Transverse colon (tissue), 4 donors: ENCODE measurements at places on chromosomes 6 and 20. TPM values are rescaled to one million over a fixed set of nuclear protein-coding genes. Genes with fewer than 3 reads are reported as not detected.

GRCh38 chr20:62412194-62413024 is 5.3 kb upstream of the CABLES2 start:
- no peaks in the 10 kb centered on the region for H3K27me3 ChIP-seq
- DNase-seq = peak; percentile 88
- peak overlapping the region; percentile 81 for H3K27ac ChIP-seq
- H3K4me3 ChIP-seq = peak overlapping the region; percentile 19

DNA sequence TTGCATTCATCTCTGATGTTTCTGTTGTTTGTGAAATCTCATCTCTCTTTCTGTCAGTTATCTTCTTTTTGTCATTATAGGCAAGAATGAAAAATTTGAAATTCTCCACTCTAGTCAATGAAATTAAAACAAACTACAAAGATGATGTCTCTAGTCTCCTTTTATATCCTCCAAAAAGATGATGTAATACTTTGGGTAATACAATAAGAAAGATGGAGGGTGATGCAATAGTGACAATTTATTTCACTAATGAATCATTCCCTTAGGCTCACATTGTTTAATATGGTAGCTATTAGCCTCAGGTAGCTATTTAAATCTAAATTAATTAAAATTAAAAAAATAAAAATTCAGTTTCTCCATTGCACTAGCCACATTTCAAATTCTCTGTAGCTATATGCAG is 145.4 kb downstream of the UST start:
- no peak overlapping the region for H3K4me3 ChIP-seq
- DNase-seq = no peak
- no peaks in the 10 kb centered on the region for H3K27me3 ChIP-seq
- H3K36me3 ChIP-seq = no peaks in the 10 kb centered on the region
- H3K4me1 ChIP-seq = peaks cover 12% of the 10 kb centered on the region
- no peak overlapping the region for H3K27ac ChIP-seq

GRCh38 chr6:136786658-136787057 is 5.6 kb downstream of the MAP3K5 start:
- H3K27ac ChIP-seq = peak overlapping the region; percentile 48
- H3K36me3 ChIP-seq = no peaks in the 10 kb centered on the region
- no peak for DNase-seq

- H3K27me3 ChIP-seq = no peaks in the 10 kb centered on the region
- peak overlapping the region; percentile 96 for H3K27ac ChIP-seq
- peak overlapping the region; percentile 91 for H3K4me3 ChIP-seq
- peaks cover 26% of the 10 kb centered on the region for H3K36me3 ChIP-seq
- peak; percentile 59 for DNase-seq
Observed at GRCh38 chr6:37170273-37171200, 585 bp downstream of the PIM1 start.

DNA sequence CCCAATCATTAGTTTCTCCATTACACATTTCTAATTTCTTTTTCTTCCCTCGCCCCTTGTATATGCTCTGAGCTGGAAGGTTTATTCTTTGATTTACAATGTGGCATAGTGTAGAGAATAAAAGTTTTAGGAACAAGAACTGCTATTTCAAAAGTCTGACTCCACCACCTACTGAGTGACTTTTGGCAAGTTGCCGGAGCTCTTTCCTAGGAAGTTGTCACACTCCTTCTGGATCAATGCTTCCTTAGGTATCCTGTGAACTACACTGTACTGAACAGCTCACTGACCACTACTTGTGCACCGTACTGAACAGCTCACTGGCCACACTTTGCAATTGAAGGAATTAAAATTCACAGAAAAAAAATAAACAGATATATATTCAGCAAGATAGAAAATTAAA is 458.2 kb downstream of the FRK start:
- H3K4me1 ChIP-seq = no peaks in the 10 kb centered on the region
- no peak overlapping the region for H3K4me3 ChIP-seq
- H3K27ac ChIP-seq = no peak overlapping the region
- no peaks in the 10 kb centered on the region for H3K27me3 ChIP-seq

DNA sequence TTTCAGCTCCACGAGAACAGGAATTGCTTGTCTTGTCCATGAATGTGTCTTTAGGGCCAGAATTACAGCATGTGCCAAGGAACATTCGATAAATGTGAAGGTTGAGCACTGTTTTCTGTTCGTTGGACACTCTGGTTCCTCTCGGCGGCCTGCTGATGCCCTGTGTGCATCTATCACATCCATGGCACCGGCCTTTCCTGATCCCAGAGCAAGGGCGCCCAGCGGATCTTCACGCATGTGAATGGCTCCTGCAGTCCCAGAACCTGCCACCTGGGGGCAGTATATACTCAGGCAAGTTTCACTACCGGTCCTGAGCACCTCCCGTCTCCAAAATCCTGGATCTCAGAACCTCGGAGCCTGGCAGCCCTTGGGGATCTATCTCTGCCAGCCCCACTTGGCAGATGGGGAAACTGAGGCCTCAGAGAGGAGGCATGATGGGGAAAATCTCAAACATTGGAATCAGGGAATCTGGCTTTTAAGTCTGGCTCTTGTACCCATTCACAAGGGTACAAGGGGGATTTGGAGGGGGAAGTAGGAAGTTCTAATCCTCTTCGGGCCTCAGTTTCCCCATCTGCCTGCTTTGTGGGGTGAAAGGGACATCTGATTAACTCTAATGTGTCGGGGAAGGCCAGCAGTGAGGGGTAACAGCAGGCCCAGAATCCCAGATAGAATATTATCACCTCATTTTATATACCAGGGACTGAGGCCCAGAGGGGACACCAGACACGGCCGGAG is 4.3 kb upstream of the CEBPB start:
- H3K36me3 ChIP-seq = no peaks in the 10 kb centered on the region
- no peaks in the 10 kb centered on the region for H3K27me3 ChIP-seq
- no peak overlapping the region for H3K4me3 ChIP-seq
- DNase-seq = peak; percentile 97

DNA sequence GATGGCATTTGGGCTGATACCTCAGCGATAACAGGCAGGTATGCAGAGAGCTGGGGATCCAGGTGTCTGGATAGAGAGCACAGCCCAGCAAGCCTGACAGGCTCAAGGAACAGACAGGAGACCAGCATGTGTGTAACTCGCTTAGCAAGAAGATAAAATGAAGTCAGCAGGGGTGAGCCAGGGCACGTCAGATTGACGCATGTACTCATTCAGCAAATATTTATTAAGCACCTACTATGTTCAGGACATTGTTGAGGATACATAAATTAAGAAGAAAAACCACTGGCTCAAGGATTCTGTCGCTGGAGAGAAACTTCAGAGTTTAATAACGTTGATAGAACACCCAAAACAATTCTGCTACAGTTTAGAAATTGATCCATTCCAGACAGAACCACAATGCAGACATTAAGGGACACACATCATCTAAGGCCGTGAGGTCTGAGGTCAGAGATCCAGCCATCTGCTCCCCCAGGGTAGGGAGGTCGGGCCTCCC is 1.0 kb upstream of the DUSP22 start:
- H3K27ac ChIP-seq = peak overlapping the region; percentile 98
- peaks cover 30% of the 10 kb centered on the region for H3K4me1 ChIP-seq
- no peaks in the 10 kb centered on the region for H3K36me3 ChIP-seq
- H3K4me3 ChIP-seq = peak overlapping the region; percentile 59
- DNase-seq = no peak
- H3K27me3 ChIP-seq = no peaks in the 10 kb centered on the region

- no peaks in the 10 kb centered on the region for H3K36me3 ChIP-seq
- no peaks in the 10 kb centered on the region for H3K4me1 ChIP-seq
- H3K27me3 ChIP-seq = no peaks in the 10 kb centered on the region
- H3K27ac ChIP-seq = no peak overlapping the region
- no peak overlapping the region for H3K4me3 ChIP-seq
Observed at GRCh38 chr6:22819209-22819608, 249.8 kb downstream of the HDGFL1 start.

DNA sequence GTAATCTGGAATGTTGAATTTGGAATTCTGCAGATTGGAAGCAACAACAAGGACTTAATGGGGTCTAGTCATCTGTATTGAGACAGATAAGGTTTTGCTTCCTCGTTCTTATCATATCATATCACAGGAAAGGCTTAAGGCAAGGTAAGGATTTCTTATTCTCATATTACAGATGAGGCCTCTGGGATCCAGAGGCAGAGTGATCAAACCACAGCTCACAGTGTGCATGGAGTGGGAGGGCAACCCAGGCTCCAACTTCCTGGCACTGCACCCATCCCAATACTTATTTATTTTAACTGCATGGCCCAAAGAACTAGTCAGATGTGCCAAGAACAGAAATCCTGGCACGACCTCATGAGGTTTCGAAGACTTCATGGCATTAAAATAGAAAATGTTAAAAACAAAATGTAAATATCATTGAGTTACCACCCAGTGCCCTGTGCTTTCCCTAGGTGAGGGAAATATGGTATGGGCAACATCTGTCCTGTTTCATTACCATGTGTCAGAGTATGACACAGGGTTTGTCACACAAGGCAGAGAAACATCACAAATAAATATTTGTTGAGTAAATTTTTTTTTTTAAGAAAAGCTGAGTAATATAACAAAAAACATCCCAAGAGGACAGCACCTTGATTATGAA is 191.9 kb downstream of the ISM1 start:
- H3K27ac ChIP-seq = no peak overlapping the region
- H3K4me3 ChIP-seq = no peak overlapping the region
- H3K36me3 ChIP-seq = no peaks in the 10 kb centered on the region
- DNase-seq = no peak
- H3K4me1 ChIP-seq = no peaks in the 10 kb centered on the region
- no peaks in the 10 kb centered on the region for H3K27me3 ChIP-seq

GRCh38 chr6:124535746-124536145 is 426.5 kb upstream of the RNF217 start:
- H3K27me3 ChIP-seq = no peaks in the 10 kb centered on the region
- H3K4me3 ChIP-seq = no peak overlapping the region
- DNase-seq = no peak

- no peaks in the 10 kb centered on the region for H3K4me1 ChIP-seq
- H3K36me3 ChIP-seq = no peaks in the 10 kb centered on the region
- H3K27ac ChIP-seq = no peak overlapping the region
Observed at GRCh38 chr6:159094444-159095252, 49.9 kb upstream of the TAGAP start.

DNA sequence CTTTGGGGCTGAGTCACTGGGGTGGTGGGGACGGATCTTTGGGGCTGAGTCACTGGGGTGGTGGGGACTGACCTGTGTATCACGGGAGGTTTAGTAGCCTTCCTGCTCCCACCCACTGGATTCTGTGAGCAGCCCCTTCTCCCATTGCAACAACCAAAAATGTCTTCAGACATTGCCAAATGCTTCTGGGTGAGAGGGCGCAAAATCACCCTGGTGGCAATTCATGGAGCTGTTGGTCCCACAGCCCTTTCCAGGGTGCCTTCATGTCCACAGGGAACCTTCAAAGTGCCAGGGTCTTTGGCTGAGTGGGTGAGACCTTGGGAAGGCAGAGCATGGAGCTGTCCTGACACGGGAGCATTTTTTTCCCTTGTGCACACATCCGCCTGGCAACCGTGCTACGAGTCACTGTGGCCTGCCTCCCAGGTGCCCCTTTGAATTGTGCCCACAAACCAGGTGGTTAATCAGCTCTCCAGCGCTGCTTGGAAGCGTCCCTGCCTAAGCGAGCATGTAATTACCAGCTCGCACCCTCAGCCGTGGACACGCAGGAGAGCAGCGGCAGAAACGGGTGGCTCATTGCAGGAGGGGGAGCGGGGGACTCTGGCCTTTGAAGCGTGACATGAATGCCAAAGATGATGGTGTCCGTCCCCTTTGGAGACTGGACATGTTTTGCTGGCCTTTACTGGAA is 27.4 kb upstream of the APCDD1L start:
- H3K4me3 ChIP-seq = no peak overlapping the region
- no peak for DNase-seq
- no peaks in the 10 kb centered on the region for H3K4me1 ChIP-seq
- peaks cover 7% of the 10 kb centered on the region for H3K27me3 ChIP-seq

GRCh38 chr6:128600397-128600951 is 80.1 kb upstream of the PTPRK start:
- H3K4me3 ChIP-seq = no peak overlapping the region
- H3K27ac ChIP-seq = no peak overlapping the region
- H3K36me3 ChIP-seq = no peaks in the 10 kb centered on the region
- no peaks in the 10 kb centered on the region for H3K27me3 ChIP-seq

GRCh38 chr6:129672341-129672682 is 37.7 kb downstream of the ARHGAP18 start:
- H3K27me3 ChIP-seq = no peaks in the 10 kb centered on the region
- H3K36me3 ChIP-seq = no peaks in the 10 kb centered on the region
- peak overlapping the region; percentile 57 for H3K27ac ChIP-seq
- H3K4me1 ChIP-seq = peaks cover under 1% of the 10 kb centered on the region

DNA sequence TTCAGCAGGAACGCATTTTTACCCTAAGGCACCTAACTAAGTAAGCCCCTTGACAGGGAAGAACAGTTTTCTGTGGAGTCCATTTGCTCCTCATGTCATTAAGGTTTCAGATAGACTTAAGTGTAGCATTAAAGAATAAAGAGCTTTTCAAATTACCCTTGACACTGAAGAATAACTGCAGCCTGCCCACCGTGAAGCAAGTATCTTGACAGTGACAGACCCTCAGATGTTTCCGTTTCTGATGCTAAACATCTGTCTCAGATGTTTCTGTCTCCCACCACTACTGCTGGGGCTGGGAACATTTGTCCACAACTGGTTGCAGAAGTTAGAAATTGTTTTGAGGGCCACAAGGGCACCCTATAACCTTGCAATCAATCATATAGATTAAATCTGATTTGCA is 50.0 kb downstream of the SNAP25 start:
- H3K27ac ChIP-seq = no peak overlapping the region
- DNase-seq = no peak
- H3K36me3 ChIP-seq = no peaks in the 10 kb centered on the region
- no peaks in the 10 kb centered on the region for H3K4me1 ChIP-seq
- H3K4me3 ChIP-seq = no peak overlapping the region

DNA sequence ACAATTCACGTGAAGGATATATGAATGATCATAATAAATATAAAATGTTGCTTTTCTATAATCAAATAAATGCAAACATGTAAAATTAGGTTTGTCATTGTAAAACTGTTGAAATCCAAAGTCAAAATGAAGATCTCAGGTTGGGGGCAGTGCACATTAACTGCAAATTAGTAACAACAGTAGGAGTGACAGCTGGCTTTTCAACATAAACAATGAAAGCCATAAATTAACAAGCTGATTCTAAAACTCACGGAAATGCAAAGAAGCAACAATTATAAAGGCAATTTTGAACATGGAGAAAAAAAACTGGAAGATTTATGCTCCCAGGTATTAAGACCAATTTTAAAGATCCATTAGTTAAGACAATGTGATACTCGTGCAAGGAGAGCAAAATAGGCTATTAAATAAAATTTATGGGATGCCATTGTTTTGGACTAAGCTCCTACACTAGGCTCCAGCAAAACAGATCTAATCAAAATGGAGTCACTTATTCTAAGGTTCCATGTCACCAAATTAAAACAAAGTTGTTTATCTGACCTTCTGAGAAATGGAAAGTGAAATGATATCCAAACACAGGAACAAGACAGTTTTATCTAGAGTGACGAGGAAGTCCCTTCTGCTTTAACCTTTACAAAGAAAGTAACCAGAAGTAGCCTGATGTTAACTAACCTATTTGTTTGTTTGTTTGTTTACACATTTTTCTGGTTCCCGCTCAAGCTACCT is 770.8 kb downstream of the EPHA7 start:
- no peak overlapping the region for H3K4me3 ChIP-seq
- no peak for DNase-seq
- H3K27me3 ChIP-seq = no peaks in the 10 kb centered on the region
- H3K36me3 ChIP-seq = no peaks in the 10 kb centered on the region
- no peak overlapping the region for H3K27ac ChIP-seq

Gene PROKR2
- not detected for total RNA-seq

Gene PRR18
- total RNA-seq = not detected

Gene RIPK1
- 34.8 TPM for total RNA-seq

Gene TRIM10
- 2.7 TPM for total RNA-seq

Gene FAXC
- 7.6 TPM for total RNA-seq

Gene BPIFB4
- total RNA-seq = not detected

Gene SLC35F1
- 0.37 TPM for total RNA-seq

Gene DNMT3B
- total RNA-seq = 0.37 TPM

Gene HLA-DMA
- total RNA-seq = 1.4 TPM

Gene OTOR
- not detected for total RNA-seq
